B cell (primary cell): ENCODE measurements at places on chromosomes 11 and 22.

- DNase-seq: peak; percentile 91
These were observed at the start of gene PSMD13 for GRCh38 chr11:236774-237767. Gene PSMD13 (plus strand): TSS chr11:236976. CDS start chr11:237050, 74 bp downstream.

- DNase-seq: no peak
These were observed 1.3 kb downstream of the PPP1R14B start for GRCh38 chr11:64245401-64245796.

DNA sequence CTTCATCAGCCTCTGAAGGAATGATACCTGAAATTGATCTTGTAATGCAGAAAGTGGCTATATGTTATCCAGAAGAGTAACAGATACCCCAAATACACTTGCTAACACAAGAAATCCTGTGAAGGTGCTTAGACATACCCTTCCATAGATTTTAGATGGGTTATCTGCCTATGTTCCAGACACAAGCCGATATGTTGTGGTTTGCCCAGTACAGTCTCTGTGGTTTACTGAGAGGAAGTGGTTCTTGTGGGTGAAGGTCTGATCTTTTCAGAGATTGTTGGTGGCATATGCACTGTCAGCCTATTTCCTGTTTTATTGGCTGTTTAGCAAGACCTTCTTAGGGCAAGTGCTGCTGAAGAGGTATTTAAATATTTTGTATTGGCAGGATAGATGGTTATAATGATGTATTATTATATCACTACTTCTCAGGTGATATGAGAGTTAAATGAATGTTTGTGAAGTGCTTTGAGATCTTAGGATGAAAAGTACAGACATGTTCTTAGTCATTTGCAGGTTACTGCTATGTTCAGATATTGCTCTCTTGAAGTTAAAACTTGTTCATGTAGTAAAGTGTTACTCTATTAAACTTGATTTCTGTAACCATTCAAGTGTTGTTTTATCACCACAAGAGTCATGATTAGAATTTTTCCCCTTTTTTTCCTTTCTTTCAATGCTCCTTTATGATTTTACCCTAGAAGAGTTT is 8.2 kb downstream of the ARHGEF12 start:
- DNase-seq: peak; percentile 81

DNA sequence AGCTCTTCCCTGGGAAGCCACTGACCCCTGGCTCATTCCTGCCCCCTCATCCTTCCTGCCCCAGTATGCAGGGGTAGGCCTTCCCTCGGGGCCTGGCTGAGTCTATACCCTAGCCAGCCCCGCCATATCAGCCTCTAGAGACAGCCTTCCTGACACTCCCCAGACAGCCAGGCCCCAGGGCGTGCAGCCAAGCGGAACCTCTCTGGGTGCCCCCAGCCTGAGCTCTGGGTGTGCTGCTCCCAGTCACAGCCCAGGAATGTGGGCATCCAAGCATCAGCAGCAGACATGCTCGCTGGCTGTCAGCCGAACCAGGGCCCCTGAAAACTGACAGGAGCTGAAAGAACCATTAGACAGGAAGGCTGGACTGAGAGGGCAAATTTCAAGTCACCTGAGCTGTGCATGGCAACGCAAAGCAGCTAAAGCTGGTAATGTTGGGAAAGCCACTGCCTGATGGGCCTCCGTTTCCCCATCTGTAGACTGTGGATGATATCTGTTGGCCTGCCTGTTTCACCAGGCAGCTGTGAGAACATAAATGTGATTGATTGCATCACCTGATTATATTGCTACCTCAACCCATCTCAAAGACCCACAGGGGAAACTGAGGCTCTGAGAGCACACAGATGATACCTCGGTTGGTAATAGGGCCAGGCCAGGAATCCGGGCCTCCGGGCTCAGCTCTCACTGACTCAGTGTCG is 93.2 kb downstream of the LRRC32 start:
- no peak for DNase-seq

DNA sequence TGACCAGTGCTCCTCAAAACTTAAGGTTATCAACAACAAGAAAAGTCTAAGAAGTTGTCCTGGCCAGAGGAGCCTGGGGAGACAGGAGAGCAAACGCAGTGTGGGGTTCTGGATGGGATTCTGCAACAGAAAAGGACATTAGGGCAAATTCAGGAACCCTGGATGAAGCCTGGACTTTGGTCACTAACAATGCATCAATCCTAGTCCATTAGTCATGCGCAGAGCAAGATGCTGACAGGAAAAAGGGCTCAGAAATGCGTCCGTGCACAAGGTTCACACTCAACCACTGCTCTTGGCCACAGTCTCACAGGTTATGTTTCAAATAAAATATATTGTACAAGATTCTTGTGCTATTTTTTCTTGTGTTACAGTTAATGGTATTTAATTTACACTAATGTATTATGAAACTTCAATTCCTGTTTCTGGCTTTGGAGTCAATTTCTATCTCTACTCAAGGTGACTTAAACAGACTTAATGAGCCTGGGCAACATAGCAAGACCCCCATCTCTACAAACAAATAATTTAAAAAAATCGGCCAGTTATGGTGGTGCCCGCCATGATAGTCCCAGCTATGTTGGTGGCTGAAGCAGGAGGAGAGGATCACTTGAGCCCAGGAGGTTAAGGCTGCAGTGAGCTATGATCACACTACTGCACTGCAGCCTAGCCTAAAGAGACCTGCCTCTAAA is 13.6 kb downstream of the GNB1L start:
- DNase-seq: no peak

- no peak for DNase-seq
These were observed 6.9 kb downstream of the UBE4A start for GRCh38 chr11:118366287-118366686.

GRCh38 chr11:114713756-114714155 is 35.4 kb downstream of the NXPE2 start:
- no peak for DNase-seq

- no peak for DNase-seq
These were observed 6.3 kb downstream of the GLB1L2 start for GRCh38 chr11:134338068-134338467.

DNA sequence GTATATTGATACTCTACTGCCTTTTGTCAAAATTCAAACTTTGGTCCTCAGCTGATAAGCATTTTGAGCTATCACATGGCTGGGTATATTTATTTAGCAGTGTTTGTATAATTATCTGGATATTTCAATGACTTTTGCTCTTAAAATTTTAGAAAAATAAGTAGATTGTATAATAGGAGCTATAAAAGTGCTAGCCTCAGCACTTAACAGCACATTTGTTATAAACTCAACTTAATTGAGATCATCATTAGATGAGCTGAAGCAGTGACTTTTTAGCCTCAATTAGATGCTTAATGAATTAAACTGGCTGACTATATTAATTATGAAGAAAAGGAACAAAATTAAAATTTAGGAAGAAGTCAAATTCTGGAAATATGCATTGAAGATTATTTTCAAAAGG is 429.9 kb downstream of the DYNC2H1 start:
- no peak for DNase-seq

DNA sequence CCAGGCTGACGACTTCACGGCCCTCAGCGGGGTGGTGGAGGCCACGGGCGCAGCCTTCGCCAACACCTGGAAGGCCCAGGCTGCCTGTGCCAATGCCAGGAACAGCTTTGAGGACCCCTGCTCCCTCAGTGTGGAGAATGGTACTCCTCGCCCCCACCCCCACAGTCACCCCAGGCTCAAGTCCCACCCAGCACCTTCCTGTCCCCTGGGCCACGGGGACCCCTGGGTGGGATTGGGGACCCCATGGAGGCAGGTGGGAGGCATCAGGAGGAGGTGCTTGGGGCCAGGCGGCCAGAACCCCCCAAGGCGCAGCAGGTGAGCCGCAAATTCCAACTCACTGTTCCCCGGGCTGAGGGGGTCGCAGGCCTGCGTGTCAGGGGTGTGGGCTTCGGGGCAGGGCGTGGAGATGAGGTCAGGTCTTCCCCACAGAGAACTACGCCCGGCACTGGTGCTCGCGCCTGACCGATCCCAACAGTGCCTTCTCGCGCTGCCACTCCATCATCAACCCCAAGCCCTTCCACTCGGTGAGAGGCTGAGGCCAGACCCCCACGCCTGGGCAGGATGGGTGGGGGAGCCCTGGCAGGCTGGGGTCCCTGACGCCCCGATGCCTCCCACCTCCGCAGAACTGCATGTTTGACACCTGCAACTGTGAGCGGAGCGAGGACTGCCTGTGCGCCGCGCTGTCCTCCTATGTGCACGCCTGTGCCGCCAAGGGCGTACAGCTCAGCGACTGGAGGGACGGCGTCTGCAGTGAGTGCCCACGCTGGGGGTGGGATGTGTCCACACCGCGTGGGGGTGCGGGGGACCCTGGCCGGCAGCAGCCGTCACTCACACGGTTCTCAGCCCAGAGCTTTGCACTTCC is 9.4 kb downstream of the MUC5B start:
- no peak for DNase-seq

DNA sequence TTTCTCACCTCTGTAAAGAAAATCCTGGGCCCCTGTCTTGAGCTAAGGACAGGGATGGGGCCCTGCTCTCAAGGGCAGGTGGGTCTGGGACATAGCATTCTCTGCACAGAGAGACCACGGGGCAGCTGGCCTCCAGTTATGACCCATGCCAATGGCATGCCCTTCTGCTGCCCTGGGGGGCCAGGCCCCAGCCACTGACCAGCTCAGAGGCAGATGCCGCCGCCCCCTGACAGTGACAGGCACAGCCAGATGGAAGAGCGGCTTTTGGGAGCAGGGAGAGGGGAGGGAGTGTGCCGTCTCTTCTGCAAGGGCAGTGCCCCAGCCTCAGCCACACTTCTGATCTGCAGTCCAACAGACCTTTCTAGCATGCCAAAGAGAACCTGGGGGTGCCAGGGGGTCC is 114.8 kb upstream of the NAV2 start:
- DNase-seq: no peak

DNA sequence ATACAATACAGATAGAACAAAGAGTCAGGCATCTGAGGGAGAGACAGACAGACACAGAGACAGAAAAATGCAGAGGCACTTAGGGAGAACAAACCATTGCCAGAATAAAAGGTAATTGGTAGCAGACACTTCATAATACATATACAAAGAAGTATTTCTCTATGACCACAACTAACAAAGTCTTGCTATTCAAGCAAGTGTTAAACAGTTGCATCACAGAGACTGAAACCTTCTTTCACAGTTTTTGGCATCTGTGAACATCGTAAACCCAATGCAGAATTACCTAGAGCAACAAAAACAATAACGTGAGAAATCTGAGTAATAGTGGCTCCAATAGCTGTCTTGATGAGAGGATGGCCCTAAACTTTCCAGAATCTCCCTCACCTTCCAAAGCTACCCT is 116.4 kb downstream of the BLID start:
- no peak for DNase-seq

- DNase-seq: no peak
These were observed 129.9 kb downstream of the BUD13 start for GRCh38 chr11:116642902-116643301.

DNA sequence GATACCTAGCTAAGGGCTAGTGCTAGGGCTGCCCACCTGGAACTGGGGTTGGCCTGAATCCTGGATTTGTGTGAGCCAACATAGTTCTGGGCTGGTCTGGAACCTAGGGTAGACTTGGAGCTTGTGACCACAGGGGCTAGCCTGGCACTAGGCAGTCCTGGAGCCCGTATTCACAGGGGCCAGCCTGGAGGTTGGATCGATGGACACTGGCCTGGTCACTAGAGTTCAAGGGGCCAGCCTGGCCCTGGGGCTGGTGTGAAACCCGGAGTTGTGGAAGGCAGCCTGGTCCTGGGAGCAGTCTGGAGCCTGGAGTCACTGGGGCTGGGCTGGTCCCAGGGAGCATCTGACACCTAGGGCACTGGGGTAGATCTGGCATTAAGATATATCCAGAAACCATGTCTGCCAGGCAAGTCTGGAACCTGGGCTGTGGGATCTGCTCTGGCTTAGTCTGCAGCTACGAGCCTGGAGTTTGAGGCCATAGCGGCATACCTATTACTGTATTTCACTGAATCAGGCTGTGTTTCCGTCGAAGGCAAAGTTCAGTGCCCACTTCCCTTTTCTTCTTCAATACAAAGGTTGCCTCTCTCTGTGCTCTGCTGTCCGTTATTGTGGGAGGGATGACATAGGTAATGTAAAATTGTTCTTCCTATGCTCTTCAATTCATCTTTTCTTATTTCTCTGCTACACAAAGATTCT is 9.1 kb upstream of the GLYATL1B start:
- peak; percentile 76 for DNase-seq
